Uterus (tissue), 4 donors: ENCODE measurements at places on chromosomes 5 and 9.

GRCh38 chr9:34158362-34158869, 20.4 kb upstream of the UBAP1 start:
- peak; percentile 39 for DNase-seq

DNA sequence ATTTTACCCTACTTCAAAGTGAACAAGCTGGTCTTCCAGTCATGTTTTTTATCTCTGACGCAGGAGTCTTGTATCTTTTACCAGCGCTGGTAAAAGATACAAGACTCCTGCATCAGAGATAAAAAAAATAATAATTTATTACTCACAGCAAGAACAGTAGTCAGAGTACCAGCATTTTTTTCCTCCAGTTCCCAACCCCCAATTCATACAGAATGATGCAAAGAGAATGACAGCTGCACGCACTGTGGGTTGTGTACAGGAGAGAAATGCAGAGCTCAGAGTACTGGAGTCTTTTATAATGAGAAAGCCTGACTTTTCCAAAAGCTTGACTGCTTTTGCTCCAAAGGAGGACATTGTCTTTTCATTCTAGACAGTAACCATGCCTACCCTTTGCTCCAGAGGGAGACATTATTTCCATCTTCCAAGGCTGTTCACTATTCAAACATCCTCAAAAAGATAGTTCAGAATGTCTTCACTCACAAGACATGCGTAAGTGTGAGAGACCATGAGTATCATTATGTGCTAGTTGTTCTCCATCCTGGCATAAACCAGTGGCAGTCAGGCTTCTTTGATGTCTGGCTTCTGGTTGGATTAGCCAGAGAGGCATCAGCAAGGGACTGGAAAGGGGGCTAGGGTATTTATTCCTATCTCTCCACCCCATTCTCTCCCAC, 14.3 kb upstream of the RANBP6 start:
- no peak for DNase-seq

DNA sequence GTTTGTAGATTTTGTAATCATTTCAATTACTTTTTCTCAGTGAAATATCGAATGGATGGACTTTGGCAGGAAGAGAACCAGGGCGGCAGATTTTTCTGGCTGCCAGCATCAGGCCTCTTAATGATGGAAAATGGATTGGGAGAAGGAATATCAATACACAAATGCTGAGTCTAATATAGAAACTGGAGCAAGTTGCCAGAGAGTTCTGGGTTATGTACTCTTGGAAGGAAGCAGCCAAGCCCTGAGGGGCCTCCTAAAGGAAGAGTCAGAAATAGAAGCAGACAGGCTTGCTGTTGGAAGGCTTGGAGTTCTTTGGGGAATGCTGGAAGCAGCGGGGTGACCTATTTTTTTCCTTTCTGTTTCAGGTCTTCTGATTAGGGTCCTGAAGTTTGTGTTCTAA, 428.6 kb downstream of the DMAC1 start:
- no peak for DNase-seq

DNA sequence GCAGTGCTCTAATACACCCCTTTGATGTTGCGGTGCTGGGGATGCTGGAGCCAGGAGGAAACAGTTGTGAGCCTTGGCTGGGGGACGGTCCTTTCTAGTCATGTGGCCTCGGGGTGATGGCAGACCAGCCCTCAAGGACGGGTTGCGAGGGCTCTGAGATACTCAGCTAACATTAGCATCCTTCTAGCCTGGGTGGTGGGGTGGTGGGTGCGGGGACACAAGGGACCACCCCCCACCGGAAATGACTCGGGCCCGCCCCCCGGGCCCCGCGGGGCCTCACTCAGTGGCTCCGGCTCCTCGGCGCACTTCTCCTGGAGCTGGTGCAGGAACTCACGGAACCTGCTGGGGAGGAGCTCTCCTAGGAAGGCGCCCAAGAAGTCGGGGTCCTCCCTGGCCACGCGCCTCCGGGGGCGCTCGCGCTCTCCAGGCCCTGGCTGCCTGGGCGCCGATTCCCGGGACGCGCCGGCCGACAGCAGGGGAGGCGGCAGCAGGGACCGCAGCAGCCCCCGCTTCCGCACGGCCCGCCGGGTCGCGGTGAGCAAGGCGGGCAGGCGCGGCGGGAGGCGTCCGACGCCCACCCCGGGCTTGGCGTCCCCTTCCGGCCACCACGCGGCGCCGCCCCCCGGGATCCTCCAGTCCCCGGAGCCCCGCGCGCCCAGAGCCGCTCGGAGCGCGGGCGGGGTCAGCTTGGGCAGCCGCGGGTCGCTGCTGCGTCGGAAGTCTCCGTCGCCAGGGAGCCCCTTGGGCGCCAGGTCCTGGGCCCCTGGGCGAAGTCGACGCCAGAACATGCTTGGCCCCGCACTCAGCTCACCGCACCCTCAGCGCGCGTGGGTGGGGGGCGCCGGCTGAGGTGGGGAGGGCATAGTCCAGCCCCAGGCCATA, 873 bp downstream of the C9orf50 start:
- DNase-seq: no peak

- DNase-seq: no peak
These were observed 6.7 kb upstream of the SPATA31E1 start for GRCh38 chr9:87875831-87876545.

DNA sequence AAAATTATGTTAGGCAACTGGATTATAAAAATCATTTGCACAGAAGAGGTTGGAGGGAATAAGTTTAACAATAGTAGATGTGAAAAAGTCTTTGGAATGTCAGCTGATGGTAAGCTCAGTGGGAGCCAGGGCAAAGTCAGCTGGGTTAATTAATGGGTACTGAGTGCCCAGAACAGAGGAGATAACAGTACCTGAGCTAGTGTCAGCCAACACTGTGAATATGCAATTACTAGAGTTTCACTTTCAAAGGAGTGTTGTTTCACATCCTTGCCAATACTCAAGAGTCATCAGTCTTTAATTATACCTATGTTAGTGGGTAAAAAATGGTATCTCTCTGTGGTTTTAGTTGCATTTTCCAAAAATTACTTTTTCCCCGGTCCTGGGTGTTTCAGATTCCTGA, 135.1 kb downstream of the KIF4B start:
- DNase-seq: no peak

GRCh38 chr5:16794269-16794913, 141.7 kb downstream of the MYO10 start:
- DNase-seq: no peak

DNA sequence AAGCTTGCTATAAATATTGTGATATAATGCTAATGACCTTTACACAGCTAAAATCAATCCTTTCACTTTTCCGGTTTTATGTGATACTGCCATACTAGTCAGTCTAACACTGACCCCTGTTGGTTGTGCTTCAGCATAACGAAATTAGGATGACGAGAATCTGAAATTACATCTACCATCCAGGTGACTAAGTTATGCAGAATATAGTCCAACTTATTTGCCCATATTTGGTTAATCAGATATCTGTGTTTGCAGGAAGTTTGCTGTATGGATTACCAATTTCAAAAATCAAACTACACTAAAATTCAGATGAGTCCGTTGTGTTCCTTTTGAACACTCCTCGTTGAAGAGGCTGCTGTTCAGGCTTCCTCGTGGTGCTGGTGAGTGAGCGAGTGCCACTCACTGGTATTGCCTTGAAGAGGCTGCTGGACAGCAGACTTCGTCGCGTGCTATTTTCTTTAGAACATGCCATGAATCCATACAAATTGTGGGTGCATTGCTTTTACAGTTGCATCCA, 32.5 kb downstream of the TENT4A start:
- no peak for DNase-seq

DNA sequence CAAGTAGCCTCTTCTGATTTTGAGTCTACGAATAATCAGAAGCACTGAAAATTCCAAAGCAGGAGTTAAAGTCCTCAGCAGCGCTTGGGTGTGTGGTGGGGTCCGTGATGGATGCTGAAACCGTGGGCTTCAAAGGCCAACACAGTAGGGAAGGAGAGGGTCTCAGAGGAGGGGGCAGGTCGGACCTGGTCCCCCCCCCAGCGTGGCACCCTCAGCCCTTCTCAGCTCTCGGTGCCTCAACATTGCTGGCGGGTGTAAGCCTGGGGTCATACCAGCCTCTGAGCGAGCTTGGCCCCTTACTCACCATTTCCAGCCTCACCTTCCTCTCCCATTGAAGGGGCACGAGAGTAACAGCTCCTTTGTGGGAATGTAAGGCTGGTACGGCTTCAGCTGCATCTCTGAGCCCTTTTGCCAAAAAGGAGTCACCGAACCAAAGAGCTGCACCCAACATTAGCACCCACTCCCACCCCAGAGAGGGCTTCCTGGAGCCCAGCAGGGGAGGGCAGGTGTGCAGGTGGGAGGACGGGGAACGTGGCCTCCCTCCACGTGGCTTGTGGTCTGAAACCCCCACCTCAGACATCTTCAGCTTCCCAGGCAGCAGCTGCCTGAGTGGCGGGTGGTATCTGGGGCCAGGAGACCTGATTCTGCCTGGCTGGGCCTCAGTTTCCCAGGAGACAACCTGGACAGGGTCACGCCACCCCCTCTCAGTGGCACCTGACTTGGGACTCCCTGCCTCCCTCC, 6.7 kb upstream of the LCN1 start:
- DNase-seq: no peak

DNA sequence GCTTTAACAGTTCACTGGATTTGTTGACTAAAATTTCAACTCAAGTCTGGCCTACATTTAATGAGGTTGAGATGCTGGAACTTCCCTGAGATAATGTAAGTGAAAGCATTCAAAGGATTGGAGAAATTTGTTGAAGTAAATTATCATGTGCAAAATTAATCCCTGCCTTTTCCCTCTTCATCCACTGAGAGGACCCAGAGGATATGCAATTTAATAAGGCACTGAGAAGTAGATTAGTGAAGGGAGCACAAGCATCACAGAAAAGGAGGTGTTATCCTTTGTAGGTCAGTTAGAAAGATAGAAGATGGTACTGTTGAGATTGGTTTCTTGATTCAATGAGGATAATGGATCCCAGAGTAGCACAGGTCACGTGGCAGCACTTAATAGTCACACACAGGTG, 42.6 kb upstream of the ANKRD31 start:
- DNase-seq: no peak

DNA sequence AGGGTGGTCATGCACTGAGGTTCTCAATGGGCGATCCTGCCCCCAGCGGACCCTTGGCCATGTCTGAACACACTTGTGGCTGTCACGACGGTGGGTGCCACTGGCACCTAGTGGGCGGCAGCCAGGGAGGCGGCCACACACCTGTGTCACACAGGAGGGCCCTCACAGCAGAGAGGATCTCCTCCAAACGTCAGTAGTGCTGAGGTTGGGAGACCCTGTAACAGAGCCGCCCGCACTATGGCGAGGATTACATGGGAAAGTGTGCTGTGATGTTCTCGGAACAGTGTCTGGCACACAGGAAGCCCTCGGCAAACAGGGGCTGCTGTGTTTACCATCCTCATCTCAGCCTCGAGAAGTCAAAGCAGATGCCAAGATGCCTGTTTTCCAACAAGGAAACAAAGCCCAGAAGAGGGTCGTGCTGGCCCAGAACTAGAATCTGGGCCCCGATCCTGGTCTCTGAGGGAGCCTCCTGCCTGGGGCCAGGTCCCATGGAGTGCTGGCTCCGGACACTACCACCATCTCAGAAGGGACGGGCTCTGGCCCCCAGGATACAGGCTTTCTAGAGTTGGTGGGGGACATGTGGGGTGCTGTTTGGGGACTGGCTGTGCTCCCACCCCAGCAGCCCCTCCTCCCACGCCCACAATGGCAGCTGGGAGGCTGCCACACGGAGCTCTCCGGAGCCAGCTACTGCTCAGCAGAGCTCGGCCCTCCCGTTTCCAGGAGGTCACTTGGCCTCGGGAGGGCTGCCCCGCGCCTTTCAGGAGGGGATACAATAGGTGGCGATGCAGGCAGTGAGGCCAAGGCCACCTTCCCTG, 48.2 kb downstream of the DBH start:
- DNase-seq: no peak

DNA sequence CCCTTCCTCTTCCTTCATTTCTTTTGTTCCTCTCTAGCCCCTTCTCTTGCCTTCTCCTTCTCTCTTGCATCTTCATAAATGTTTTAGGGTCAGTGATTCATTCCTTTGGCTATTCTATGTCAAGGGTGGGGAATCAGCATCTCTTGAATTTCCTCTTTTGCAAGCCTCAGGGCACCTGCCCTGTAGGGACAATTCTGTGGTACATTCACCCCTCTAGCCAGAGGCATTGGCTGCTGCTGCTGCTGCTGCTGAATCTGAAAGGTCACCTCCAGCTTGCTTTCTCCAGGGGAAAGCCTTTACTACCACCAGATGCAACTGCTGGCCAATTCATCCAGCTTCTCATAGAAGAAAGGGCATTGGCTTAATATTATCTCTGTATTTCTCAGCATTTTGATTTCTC, 87.3 kb downstream of the INSYN2B start:
- no peak for DNase-seq

GRCh38 chr5:160480652-160481051, 59.0 kb downstream of the PTTG1 start:
- DNase-seq: no peak

GRCh38 chr9:121317737-121318630, 50.0 kb downstream of the GSN start:
- peak; percentile 15 for DNase-seq

GRCh38 chr5:133299021-133299420, 247.2 kb downstream of the HSPA4 start:
- no peak for DNase-seq

GRCh38 chr5:126480824-126481223, 57.6 kb downstream of the GRAMD2B start:
- DNase-seq: no peak

GRCh38 chr9:138103849-138104206, 226.2 kb downstream of the CACNA1B start:
- DNase-seq: no peak

DNA sequence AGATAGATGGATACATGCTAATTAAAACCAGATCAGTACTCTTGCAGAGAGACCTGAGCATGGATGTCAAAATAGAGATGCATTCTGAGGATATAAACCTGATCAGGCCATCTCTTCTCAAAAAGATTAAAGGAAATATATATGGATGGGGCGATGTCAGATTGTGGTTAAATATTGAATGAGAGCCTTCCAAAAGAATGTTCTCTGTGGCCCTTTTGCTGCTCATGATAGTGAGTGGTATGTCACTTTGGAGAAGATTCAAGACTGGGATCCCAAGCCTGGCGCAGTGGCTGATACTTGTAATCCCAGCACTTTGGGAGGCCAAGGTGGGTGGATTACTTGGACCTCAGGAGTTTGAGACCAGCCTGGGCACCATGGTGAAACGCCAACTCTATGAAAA, 20.5 kb downstream of the ZNF131 start:
- DNase-seq: no peak

DNA sequence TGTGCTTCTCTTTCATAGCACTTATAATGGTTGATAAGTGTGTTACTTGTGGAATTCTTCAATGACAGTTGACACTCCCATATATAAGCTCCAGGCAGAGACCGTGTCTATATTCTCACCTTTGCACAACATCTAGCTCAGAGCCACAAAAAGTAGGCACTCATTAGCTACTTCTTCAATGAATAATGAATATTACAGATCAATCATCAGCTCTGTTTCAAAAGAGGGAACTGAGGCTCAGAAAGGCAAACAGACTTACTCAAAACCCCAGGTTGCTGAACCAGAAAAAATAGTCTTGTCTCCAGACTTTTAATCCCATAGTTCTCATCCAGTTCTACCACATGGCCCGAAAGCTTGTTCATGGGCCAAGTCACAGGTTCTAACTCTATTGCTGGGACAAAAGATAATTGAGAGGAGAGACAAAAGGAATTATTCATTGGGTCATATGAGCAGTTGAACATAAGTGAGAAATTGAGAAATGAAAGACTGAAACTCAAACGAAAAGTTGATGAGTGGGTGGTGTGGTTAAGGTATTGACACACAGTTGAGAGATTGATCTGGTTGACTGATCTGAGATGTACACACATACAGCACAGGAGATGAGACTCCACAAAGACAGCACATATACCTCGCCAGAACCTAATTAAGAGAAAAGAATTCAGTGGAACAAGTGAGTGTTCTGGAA, 381.6 kb downstream of the EFNA5 start:
- no peak for DNase-seq

GRCh38 chr9:98897745-98898144, 46.0 kb upstream of the COL15A1 start:
- no peak for DNase-seq
